Stimulated activated CD4-positive, alpha-beta T cell treated with anti-CD3 and anti-CD28 coated beads, Interleukin-4, amount 100 ng/mL, for 24 hours (primary cell): ENCODE measurements at places on chromosomes 4 and X.

- DNase-seq = no peak
Observed at GRCh38 chr4:39053983-39054382, 8.0 kb upstream of the KLHL5 start.

DNA sequence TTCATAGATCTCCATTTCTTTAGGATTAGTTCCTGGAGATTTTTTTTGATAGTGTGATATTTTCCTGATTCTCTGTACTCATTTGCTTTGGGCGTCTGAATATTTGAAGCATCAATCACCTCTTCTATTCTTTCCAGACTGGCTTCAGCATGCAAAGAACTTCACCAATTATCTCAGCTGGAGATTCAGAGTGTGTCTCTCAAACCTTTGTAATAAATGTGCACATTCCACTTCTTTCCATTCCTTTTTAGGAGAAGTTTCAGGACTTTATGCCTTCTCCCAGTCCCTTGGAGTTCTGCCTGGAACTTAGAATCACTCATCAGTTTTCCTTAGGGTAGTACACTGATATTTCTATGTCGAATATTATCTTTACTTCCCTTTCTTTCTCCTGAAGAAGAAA is 334.8 kb downstream of the TEX13C start:
- no peak for DNase-seq

DNA sequence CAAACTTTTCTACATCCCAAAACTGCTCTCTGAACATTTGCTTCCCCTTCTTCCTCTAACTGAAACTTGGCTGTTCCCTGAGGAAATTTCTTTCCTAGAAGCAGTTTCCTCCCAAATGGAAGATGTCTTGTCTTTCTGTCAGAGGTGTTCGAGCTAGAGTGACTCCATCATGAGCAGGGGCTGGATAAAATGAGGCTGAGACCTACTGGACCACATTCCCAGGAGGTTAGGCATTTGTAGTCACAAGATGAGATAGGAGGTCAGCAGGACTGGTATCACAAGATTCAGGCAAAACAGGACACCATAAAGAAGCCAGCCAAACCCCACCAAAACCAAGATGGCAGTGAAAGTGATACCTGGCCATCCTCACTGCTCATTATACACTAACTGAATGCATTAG is 35.8 kb upstream of the PGRMC2 start:
- DNase-seq = no peak

- no peak for DNase-seq
Observed at GRCh38 chr4:56791316-56791715, 30.2 kb downstream of the SPINK2 start.

GRCh38 chr4:5640096-5640495 is 68.3 kb downstream of the EVC2 start:
- DNase-seq = no peak

DNA sequence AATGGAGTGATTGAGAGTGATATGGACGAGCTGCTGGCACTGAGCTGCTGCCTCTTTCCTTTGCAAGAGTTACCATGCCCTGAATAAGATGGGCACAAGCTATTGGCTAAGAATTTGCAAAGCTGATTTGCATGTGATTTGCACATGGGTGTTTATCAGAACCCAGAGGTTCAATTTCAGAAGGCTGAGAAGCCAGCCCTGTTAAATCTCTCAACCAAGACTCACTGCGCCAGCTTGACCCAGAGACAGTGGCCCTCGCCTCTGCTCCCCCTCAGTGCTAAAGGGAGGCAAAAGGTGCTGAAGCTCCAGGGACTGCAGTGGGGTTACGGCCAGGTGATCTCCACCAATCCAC is 701 bp downstream of the ARHGAP4 start:
- no peak for DNase-seq

DNA sequence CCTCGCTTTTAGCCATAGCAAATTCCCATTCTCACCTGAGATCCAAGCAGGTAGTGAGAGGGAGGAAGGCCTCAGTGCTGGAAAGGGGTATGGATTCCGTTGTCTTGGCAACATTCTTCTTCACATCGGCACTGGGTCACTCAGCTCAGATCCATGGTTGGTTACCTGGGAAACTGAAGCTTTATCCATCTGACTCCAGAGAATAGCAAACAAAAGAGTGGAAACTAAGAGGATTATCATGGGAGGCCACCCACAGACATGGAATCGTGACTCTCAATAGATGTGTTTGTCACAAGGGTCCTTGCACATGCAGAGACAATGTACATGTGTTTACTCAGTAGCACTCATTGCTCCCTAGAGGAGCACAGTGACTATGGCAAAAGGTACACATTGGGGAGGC is 81.0 kb downstream of the MAGED4 start:
- no peak for DNase-seq

DNA sequence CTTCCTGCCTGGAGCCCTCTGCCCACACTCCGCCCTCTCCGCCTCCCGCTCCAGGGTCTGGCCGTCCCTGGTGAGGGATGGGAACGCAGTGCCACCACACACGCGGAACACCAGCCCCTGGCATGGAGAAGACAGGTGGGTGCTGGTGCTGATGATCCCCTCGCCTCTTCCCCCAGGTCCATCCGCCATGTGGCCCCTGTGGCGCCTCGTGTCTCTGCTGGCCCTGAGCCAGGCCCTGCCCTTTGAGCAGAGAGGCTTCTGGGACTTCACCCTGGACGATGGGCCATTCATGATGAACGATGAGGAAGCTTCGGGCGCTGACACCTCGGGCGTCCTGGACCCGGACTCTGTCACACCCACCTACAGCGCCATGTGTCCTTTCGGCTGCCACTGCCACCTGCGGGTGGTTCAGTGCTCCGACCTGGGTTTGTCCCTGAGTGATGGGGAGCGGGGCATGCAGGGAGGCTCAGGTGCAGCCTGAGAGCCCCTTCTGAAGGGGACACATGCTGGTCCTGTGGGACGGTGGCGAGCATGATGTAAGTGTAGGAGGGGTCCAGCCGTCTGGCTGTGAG is 9.8 kb downstream of the BGN start:
- no peak for DNase-seq

DNA sequence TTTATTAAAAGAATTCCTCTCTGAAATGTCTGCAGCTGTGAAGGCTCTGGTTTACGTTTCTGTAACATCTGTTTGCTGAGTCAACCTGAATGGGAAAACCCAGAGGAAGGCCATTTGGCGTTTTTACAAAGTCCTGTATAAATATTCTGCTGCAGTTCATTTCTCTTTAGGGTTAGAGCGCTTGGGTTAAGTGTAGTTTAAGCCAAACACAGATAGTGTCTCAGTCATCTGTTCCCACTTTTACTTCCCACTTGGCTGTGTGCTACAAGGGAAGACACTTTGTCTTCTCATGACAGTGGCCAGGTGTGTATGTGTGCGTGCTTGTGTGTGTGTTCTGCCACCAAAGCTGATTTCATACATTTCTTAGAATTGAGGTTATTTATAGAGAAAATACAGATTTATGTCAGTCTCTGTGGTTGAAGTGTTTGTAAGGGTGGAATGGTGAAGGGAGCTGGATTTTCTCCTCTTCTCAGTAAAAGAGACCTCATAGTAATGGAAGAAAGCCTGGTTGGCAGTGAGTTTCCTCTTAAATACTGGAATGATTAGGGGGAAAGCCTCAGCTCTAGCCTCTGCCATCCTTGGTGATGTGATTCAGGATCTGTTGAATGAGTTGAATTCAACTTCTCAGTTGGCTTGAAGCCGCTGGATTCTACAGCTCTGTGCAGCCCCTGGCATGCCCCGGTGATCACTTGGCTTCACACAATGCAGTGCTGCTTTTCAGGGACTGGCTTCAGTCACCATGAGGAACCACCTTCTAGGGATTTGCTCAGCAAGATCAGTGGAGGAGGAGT is 50.6 kb downstream of the JADE1 start:
- DNase-seq = no peak
